Activated CD4-positive, alpha-beta T cell treated with anti-CD3 and anti-CD28 coated beads, Interleukin-2, amount 50 U/mL, for 16 hours (primary cell): ENCODE measurements at places on chromosomes 16 and 17.

- DNase-seq = no peak
Measured at GRCh38 chr17:66417300-66417719, 114.9 kb downstream of the PRKCA start.

- DNase-seq = no peak
Measured at GRCh38 chr16:15865742-15866141, 8.9 kb upstream of the MYH11 start.

DNA sequence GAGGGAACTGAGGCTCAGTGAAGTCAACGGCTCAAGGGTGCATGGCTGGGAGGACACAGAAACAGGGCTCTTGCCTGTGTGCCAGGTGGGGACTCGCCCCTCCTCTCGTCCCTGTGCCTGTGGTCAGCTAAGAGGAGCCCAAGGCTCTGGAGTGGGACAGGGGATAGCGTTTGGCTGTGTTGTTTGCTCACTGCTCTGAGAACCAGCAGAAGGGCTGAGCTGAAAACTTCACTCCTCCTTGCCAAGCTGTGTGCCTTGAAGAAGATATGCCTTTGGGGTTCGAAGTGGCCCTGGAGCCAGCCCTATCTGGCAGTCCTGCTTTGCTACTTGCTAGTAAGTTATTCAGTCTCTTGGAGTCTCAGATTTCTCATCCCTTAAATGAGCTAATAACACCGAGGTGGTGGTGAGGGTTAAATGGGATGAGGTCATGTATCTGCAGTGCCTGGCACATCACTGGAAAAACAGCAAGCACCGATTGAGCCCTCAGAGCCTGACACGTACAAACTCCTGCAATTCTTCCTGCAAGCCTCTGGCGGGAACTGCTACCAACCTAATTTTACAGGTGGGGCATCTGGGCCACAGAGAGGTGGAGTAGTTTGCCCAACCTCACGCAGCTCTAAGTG, 17.7 kb downstream of the FOXL1 start:
- no peak for DNase-seq

DNA sequence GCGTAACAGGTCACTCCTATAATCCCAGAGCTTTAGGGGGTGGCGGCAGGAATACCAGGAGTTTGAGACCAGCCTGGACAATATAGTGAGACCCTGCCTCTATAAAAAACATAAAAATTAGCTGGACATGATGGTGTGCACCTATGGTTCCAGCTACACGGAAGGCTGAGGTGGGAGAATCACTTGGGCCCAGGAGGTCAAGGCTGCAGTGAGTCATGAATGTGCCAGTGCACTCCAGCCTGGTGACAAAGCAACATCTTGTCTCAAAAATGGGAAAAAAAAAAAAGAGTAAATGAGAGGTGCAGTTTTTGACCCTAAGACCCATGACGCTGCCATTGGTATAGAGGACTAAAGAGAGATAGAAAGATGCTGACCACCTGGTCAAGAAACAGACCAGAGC, 16.1 kb downstream of the PARN start:
- DNase-seq = no peak

DNA sequence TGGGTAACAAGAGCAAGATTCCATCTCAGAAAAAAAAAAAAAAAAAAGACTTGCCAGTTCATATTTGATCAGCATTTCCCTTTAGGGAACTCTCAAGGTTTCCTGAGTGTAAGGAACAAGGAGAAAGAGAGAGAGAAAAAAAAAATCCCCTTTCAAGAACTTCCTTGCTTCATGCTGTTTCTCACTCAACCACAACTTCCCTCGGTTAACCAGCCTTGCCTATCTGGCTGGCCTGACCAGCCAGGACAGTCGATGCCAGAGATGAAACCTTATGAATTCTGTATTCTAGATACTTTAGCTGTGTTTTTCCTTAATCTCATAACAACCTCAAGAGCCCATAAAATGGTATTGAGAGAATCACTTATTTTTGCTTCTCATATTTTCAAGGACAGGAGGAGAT, 2.6 kb upstream of the N4BP1 start:
- no peak for DNase-seq
